Substantia nigra (tissue), 51 donors: ENCODE measurements at places on chromosomes 13 and 19.

GRCh38 chr19:23957660-23958281, 43.1 kb downstream of the ZNF726 start:
- no peak for DNase-seq

GRCh38 chr19:19866611-19867248, 1.0 kb downstream of the ZNF253 start:
- DNase-seq = no peak

DNA sequence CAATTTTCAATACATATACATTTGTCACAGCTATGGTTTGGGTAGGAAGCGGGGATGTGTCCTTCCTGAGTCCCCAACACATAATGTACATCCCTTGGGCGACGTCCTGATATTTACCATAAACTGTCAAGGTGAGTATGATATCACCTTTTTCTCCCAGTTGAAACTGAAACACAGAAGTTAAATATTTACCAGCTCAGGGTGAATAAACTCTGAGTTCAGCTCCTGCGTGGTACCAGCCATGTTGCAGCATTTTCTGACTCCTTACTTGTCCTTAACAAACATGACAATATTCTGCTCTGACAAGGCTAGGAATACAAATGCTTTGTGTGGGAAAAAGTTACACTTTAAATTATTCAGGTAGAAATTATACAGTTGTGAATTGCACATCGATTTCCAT, 294.2 kb downstream of the TEX29 start:
- DNase-seq = no peak

DNA sequence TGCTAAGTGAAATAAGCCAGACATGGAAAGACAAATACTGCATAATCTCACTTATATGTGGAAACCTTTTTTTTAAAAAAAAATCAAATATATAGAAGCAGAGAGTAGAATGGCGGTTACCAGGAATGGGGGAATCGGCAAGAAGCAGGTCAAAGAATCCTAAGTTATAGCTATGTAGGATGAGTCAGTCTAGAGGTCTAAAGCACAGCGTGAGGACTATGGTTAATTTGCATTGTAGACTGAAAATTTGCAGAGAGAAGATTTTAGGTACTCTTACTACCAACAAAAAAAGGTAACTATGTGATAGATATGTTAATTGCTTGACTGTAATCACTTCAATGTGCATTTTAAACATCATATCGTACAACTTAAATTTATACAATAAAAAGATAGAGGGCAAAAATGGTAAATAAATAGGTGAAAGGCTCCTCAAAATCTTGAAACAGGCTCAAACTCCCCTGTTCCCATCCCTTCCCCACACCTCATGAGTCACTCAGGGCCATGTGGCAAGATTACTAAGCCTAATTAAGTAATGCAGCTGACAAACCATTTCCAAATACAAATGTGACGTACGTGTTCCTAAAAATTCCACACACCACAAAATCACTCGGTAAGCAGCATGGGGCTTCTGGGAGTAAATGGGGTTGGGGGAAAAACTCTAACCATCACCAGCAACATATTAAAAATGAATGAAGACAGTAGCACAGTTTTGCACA, 159.0 kb downstream of the USP12 start:
- no peak for DNase-seq

DNA sequence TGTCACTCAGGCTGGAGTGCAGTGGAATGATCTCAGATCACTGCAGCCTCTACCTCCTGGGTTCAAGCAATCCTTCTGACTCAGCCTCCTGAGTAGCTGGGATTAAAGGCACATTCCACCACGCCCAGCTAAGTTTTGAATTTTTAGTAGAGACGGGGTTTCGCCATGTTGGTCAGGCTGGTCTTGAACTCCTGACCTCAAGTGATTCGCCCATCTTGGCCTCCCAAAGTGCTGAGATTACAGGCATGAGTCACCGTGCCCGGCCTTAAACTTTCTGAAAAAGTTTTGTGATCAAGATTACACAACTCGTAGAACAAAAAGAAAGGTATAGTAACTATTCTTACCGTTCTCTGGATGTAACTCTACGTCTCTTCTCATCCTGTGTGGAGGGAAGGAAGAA, 21.2 kb downstream of the DNMT1 start:
- DNase-seq = no peak

DNA sequence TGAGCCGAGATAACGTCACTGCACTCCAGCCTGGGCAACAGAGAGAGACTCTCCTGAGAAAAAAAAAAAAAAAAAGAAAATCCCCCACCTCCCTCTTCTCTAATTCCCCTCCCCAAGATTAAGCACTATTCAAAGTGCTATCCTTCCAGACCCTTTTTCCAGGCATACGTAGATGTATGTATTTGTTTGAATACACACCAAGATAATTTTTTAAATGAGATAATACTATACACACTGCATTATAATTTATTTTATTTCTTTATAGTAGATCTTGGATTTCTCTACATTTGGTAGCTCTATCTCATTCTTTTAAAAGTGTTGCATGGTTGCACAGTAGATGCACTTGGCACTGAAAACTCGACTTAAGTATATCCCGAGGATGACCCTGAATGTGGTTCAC, 32.5 kb downstream of the CAB39L start:
- DNase-seq = no peak

- DNase-seq = no peak
These were observed 41.8 kb downstream of the PIBF1 start for GRCh38 chr13:72823724-72824123.

- no peak for DNase-seq
These were observed 654 bp downstream of the ZNF579 start for GRCh38 chr19:55579766-55580621.

DNA sequence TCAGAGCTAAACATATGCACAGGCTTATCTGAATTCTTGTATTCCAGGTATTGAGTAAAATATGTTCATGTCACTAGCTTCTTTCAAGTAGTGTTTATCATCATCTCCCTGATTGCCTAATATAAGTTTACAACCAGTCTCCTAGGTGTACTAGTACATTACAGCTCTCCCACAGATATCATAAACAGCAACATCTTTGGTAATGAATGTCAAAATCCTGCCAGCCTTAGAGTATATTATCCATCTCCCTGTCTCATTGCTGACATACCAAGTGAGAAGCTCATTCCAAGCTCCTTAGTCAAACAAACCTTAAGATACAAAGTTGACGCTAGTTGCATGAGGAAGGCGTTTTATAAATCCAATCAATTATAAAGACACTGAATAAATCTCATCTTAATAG, 689.1 kb upstream of the GPC6 start:
- DNase-seq = no peak
